ENCODE measurements at places on chromosomes 1 and 21.

GRCh38 chr1:195828325-195828724 is 779.9 kb downstream of the KCNT2 start:
- no peak for DNase-seq

DNA sequence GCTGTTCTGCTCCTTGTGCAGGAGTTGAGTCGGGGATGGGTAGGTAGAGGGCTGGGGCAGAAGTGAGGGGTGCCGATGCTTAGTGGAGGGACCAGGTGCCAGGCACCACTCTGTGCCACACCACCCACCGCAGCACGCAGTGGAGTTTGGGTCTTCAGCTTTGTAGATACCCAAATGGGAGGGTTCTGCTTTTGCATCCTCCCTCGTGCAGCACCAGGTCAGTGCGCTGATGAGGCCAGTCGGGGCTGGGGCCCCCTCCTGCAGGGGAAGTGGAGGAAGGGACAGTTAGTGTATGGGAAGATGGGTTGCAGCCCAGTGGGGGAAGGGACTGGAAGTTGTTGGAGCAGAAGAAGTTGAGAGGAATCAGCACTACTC is 244.0 kb downstream of the RHOU start:
- no peak for DNase-seq

DNA sequence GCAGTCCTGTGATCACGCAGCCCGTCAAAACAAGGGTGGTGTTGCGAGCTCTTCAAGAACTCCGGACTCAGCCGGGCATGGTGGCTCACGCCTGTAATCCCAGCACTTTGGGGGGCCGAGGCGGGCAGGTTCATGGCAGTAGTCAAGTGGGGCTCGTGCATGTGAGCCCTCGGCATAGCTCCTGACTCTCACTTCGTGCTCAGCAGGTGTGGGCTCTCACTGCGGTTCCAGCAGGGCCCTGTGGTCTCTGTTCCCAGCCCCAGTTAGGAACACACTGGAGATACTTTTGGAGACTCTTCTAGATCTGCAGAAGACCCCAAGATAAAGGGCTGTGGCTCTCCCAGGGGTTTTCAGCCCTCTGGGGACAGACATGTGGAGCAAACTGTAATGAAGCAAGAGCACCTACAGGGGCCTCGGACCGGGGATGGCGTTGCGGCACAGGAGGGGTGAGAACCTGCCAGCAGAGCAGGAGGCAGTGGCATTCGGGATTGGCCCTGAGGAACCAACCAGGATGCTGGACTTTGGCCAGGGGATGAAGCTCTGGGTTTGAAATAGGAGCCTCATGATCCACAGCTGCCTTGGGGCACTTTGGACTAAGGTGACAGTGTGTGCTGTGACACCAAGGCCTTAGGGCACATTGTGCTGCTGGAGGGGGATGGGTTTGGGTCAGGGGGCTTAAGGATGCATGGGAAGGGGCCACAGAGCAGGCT is 443.2 kb downstream of the CAMTA1 start:
- DNase-seq = no peak

GRCh38 chr1:87450136-87450535 is 121.5 kb downstream of the LMO4 start:
- DNase-seq = no peak

DNA sequence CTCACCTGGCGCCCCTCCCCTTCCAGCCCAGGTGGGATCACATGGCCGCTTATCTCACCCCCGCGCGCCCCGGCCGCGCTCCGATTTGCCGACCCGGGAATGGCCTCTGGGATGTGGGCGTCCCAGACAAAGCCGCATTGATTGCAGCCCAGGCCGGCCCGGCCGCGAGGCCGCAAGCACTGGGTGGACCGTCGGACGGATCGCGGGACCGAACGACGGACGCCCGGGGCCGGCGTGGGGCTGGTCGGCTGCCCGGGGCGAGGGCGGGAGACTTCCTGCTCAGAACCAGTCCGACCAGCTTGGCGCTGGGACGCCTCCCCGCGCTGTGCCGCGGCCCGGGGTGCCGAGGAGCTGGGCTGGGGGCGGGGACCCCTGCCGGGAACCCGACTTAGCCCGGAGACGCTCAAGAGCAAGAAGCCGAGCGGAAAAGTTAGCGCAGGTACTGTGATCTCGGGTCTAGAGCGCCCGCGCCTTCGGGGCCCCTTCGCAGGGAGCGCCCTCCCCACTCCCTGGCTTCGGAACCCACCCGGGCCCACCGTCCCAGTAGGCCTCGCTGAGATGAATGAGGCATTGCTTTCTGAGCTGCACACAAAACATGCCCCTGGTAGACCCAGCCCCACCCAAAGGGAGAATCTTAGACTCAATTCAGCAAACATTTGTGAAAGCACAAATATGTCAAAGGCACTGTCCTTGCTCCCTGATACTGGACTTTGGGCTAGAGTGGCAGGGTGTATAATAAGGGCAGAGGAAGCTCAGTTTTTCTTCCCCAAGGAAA is 415 bp upstream of the LAD1 start:
- DNase-seq = no peak

- peak; percentile 82 for DNase-seq
These were observed 45.6 kb downstream of the SRRM1 start for GRCh38 chr1:24688621-24689195.

DNA sequence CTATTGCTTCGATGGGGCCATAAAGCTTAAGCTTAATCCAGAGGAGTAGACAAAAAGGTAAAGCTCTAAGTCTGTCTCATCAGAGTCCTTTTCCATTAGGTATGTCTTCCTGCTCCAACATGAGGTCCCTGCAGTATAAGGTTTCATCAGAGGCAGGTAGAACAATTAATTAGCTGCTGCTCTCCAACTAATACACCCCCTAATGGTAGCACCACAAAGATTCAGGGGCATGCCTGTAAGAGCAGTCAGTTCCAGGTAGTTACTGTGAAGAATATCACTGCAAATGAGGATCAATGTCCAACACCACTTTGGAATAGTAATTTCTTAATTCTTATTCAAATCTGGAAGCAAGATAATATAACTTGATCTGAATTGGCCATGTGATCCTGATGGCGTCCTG is 160.3 kb upstream of the ESRRG start:
- DNase-seq = no peak

GRCh38 chr1:165383067-165383466 is 26.6 kb upstream of the LMX1A start:
- DNase-seq = no peak

DNA sequence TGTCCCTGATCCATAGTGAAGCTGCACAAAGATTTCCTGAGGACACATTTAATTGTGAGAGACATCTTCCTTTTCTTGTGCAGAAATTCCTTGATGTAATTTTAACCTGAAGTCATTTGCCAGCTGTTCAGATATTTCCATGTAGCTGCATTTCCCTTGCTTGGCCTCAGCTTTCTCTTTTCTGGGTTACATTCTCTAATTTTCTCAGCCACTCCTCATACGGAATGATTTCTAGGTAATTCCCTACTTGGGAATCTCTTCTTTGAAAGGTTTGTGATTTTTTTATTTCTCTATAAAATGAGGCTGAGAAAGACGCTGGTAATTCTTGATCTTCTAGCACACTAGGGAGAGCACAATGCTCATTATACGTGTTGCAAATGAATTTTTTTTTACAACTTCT is 199.0 kb downstream of the PCP4 start:
- no peak for DNase-seq

- no peak for DNase-seq
These were observed 156.1 kb downstream of the PIGK start for GRCh38 chr1:77063118-77063517.

DNA sequence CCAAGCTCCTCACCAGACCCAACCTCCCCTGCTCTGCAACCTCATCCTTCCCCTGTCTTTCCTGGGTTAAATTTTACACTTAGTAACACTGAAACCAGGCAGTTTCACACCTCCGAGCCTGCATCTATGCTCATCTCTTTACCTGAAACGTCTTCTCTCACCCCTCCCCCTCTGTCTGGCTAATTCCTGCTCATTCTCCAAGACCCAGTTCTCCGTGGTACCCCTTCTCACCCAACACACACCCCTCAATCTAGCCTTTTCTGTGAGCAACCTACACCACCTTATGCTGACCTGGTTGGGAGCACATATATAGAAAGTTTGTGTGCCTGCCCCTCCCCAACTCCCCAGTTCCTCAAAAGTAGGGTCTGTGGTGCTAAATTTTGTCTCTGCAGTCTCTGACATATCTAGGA is 3.7 kb upstream of the KIAA1614 start:
- DNase-seq = no peak

DNA sequence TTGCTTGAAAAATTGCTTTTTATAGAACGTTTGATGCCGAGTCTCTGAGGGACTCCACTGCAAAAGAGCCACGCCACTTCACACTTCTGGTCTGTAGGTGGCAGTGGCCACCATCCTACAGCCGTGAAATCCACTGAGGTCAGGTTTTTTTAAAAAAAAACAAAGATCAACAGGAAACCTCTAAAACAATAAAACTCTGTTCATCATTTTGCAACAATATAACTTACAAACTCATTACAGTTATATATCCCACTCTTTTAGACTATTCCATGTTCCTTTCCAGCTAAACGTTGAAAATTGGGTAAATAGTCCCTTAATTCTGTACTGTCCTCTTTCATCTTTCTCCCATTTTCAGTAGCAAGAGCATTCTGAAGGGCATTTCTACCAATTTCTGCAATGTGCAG is 64.6 kb upstream of the FMN2 start:
- no peak for DNase-seq

DNA sequence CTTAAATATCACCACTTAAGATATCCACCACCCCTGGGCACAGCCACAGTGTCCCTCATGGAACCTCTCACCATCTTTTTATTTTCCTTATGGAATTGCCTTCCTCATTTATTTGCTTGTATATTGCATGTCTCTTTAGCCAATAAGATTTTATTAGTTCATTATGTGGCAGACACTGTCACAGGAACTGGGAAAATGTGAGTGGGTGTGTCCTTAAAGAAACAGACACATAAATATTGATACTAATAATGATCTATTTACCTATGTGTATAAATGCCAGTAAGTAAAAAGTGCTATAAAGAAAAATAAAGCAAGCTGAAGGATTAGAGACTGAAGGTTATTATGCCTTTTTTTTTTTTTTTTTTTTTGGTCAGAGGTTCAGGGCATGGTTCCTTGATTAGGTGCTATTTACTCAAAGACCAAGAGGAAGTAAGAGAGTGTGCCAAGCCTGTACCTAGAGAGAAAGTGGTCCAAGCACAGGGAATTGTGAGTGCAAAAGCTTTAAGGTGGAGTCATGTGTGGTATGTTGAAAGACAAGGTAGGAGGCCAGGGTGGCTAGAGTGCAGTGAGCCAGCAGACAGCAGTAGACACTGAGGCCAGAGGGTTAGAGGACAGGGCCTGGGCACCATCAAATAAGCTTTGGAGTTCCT is 589.0 kb downstream of the USP25 start:
- DNase-seq = no peak

DNA sequence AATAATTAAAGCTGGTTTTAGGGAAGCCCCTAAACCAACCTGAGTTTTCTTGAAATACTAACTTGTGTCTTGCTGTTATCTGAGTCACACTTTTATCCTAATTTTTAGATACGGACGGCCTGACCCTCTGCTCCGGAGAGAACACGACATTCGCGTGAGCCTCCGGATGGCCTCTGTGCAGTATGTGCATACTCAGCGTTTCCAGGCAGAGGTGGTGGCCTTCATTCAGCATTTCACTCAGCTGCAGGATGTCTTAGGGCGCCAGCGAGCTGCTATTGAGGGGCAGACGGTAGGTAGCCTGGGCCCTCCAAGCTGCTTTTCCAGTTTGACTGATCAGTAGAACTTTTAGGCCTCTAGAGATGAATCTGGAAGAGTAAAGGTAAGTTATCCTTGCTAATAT is 63.6 kb downstream of the VPS13D start:
- DNase-seq = no peak

GRCh38 chr1:118986555-118987467 is 1.3 kb downstream of the TBX15 start:
- no peak for DNase-seq

DNA sequence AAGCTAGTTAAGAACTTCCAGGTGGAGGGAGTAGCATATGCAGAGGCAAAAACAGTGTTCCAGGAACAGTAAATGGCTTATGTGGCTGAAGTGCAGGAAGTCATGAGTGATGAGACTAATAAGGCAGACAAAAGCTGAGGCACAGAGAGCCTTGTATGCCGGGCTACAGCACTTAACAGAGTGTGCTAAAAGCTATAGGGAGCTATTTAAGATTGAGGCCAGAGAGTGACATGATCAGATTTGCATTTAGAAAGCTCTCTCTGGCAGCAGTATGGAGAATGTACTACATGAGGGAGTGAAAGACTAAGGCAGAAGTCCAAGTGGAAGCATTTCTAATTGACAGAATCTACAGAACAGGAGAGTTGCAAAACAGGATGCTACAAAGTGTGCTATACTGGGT is 38.6 kb downstream of the WASF2 start:
- DNase-seq = no peak

GRCh38 chr1:58781541-58782177 is 2.2 kb downstream of the JUN start:
- DNase-seq = peak; percentile 83

- DNase-seq = no peak
These were observed 32.1 kb downstream of the PCSK9 start for GRCh38 chr1:55071477-55071876.

DNA sequence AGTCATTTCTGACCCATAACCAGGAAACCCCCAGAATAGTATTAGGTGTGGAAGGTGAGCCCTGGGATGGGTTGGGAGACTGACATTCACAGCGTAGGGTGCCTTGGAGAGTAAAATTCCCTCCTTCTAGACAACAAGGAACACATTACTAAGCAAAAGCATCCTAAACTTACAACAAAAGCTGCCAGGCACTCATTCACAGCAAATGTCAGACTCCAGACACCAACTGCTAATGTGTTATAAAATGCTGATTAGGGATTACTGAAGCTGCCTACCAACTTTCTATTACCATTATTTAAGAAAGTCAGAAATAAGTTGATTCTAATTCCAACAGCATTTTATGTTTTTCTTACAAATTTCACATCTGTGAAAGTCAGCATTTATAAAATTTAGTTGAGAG is 40.0 kb upstream of the C1orf87 start:
- no peak for DNase-seq

DNA sequence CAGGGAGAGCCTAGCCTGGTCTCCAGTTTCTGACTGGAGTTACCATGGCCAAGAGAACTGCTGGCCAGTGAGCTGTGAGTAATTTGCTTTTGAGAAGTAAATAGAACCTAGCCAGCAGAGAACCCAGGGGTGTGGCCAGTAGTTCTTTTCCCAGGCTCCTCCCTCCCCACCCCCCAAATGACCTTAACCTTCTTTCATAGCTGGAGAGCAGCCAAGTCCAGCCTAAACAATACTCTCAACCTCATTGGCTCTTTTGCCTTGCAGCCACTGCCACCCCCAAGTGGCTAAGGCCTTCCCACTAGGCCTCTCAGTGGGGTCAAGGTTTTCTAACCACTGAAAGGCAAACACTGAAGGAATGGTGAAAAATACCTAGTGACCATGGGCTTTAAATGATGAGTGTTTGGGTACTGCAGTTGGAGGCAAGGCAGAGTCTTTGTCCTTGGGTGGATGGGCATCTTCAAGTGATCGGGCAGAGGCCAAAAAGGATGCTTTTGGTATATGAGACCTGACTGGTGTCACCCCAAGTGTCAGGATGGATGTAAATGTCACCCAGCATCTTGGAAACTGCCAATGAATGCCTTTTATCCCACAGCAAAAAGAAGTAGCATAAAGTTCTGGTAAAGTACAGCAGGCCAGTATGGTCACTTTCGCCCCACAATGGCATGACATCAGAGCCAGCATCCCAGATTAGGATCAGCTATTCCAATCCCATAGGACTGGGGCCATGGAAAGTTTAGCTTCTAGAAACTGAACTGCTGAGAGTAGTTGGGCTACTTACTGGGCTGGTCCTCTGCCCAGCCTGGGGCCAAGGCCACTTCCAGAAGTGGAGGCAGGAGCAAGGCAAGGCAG is 3.5 kb upstream of the PIGV start:
- no peak for DNase-seq
